ENCODE measurements at places on chromosomes 3 and 15. TPM values are rescaled to one million over a fixed set of nuclear protein-coding genes. Genes with fewer than 3 reads are reported as not detected.

Gene ZPLD1
- total RNA-seq: 0.43 TPM

Gene BCL2A1
- not detected for total RNA-seq

Gene C3orf20
- not detected for total RNA-seq

Gene KNL1
- 12.9 TPM for total RNA-seq

Gene IGF2BP2
- 67.8 TPM for total RNA-seq

Gene TMEM40
- total RNA-seq: not detected

Gene EPHA6
- 1.7 TPM for total RNA-seq
